AG04450 (cell line): ENCODE measurements at places on chromosomes 1 and 21. TPM values are rescaled to one million over a fixed set of nuclear protein-coding genes. Genes with fewer than 3 reads are reported as not detected.

- DNase-seq = no peak
These were observed 25.7 kb downstream of the RPRD2 start for GRCh38 chr1:150389650-150390049.

- DNase-seq = no peak
These were observed 13.8 kb upstream of the KCNQ4 start for GRCh38 chr1:40769815-40770214.

DNA sequence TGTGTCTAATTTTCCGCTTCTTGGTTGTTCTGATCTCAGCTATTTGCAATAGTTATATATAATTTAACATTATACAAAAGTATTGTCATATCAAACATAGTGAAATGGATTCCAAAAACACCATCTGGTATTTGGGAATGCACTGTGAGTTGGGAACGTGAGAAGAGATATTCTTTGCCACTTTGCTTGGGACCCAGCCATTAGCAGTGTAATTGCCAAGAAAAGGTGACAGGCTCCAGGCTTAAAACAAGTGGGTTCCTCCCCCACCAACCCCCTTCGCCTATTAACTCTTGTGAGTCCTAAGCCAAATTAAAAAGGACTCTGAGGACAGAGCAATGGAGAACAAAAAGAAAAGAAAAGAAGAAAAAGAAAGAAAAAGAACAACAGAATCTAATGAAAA is 186.7 kb upstream of the NFIA start:
- no peak for DNase-seq

DNA sequence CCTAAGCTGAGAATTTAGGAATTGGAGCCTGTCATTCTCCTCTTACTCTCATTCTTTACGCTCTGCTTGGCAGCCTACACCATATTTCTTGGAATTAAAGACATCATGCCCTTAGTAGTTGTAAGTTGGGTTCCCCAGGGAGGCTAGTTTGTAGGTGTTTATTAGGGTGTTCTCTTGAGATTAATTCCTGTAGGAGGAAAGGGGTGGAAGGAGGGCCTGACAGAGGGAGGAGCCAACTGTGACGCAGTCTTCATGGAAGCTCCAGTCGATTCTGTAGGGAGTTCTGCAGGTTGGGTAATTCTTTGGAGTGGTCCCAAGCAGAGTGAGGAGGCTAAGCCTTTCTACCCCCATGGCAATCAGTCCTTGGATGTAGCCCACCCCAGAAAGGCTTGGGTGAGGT is 111.4 kb downstream of the HHAT start:
- DNase-seq = no peak

DNA sequence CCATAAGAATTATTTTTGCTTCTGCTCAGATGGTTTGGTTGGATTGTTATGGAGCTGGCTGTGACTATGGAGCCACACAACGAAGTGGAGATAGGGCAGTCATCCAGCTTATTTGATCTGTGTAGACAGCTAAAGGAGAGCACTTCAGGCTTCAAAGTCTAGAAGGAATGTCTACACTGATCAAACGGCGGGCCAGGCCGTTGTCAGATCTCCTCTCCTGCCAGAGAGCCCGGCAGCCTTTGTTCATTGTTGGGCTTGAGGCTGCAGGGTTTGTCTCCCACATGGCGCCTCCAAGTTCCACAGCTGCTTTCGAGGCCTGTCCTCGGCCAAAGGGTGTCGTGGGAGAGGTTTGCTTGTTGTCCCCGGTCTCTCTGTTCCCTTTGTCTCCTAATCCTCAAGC is 2.8 kb upstream of the STMN1 start:
- DNase-seq = no peak

- no peak for DNase-seq
These were observed 26.7 kb upstream of the THEM4 start for GRCh38 chr1:151935894-151936602.

DNA sequence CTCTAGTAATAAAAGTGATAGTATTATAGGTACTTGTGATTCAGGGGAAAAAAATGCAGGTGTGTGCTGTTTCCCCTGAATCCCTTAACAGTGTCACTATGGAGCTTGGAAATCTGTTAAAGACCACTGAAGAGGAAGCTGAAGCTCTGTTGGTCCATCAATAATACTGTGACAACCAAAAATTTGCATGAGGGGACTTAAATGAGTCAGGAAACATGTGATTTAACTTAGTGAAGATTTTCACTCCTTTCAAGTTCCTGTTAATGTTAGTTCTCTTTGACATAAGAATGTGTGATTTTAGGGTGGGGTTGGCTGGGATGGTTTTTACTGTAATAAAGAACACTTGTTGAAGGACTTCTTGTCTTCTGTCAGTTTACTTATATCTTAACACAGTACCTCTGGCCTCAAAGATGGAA is 32.0 kb downstream of the VANGL2 start:
- no peak for DNase-seq

IL19 gene
- 0.07 TPM in 1 of 2 replicates, not detected in the other for polyA plus RNA-seq

TNFRSF9 gene
- polyA plus RNA-seq = 0.91 and 0.94 TPM in 2 replicates

OR2T11 gene
- polyA plus RNA-seq = not detected in 2 replicates

CDC42BPA gene
- 25.4 and 30.7 TPM in 2 replicates for polyA plus RNA-seq

NCF2 gene
- 0.43 and 0.47 TPM in 2 replicates for polyA plus RNA-seq

SLC30A10 gene
- not detected in 2 replicates for polyA plus RNA-seq

GOLPH3L gene
- polyA plus RNA-seq = 31.7 and 35.0 TPM in 2 replicates

CTBS gene
- 25.0 and 37.3 TPM in 2 replicates for polyA plus RNA-seq

ERVH48-1 gene
- polyA plus RNA-seq = not detected in 2 replicates

LAMB3 gene
- polyA plus RNA-seq = 2.6 and 3.3 TPM in 2 replicates
